ENCODE measurements at places on chromosomes 2 and 18.

GRCh38 chr18:9082711-9083510 lies 19.6 kb upstream of the NDUFV2 start:
- DNase-seq, result peak; percentile 92

DNA sequence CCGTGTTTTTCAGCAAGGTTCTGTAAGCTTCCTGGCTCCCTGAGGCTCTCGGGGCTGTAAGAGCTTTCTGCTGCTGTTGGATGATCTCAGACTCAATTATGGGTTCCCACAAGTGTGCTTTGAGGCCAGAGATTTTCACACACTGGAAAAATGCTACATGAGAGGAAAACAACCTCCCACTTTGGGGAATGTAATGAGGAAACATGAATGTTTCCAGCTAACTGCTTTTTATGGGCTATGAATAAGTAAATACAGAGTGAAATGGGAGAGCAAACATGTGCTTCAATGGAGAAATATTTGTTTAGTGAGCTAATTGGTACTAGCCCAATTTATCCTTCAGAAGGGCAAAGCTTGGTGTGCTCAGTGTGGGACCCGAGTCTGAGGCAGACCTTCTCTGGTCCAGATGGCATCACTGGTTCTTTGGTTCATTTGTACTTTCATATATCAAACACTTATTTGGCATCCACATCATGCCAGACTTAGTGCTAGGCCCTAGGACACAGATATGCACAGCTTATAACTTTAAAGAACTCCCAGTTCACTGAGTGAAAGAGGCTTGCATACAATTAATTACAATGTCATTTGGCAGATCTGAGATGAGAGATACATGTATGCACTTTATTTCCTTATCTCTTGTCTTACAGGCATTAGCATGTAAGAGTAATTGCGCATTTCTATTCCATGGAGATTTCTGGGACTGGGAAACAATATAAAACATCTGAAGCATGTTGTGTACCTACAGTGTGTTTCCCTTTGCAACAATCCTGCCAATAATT lies 248.8 kb downstream of the RDH14 start:
- no peak for DNase-seq

GRCh38 chr2:201132518-201132917 lies 16.6 kb downstream of the CFLAR start:
- DNase-seq, result peak; percentile 77

DNA sequence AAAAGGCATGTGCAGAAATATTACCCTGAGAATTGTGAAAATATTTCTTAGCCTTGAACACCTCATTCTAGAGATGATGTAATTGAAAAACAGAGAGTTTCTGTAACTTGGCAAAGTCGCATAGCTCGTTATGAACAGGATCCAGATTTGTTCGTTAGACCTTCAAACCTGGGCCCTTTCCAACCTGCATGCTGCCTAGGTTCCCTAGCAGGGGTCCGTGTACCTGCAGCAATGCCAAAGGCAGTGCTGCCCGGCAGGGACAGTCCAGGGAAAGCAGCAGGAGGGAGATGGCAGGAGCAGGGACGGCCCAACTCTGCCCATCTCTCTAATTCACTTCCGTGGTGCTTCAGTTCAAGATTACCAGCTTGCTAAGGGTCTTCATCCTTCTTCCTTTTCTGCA lies 12.0 kb downstream of the PIEZO2 start:
- no peak for DNase-seq

GRCh38 chr2:45729753-45730512 lies 78.5 kb downstream of the PRKCE start:
- DNase-seq, result no peak

GRCh38 chr18:23196119-23197007 lies 61.1 kb downstream of the CABLES1 start:
- no peak for DNase-seq

GRCh38 chr2:24491542-24492420 lies 727 bp downstream of the NCOA1 start:
- peak; percentile 46 for DNase-seq

GRCh38 chr2:29367986-29368658 lies 252.9 kb downstream of the CLIP4 start:
- DNase-seq, result no peak

GRCh38 chr18:42950732-42951131 lies 164.8 kb downstream of the RIT2 start:
- no peak for DNase-seq

DNA sequence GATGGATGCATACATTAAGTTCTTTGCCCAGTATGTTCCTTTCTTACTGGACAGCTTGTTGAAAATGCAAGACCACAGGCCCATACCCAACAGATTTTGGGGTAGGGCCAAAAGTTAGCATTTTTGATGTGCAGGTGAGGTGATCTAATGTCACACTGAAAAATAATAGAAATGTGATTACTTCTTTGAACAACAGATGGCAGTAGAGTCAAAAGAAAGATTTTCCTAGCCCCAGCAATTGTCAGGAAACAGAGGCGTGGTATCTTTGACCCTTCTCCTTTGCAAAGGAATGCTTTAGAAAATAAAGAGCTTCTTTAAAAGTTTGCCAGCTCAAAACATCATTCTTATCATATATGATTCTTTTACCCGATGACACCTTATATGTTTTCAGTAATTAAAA lies 343.6 kb upstream of the SYT4 start:
- peak; percentile 15 for DNase-seq

DNA sequence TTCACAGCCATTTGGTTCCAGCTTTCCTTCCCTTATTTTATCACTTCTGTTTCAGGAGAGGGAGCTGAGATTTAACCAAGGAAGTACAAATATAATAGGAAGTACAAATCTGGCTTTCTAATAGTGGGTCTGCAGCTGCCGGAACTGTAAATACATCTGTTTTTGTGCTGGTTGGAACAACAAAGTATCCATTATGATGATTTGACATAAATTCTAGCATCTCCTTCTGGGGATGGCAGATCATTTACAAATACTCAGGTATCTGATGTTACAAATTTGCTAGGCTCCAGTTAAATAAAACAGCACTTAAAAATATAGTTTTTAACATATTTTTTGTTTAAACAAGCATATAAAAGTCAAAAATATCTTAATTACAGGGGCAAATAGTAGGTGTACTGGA lies 131.3 kb upstream of the SMIM21 start:
- DNase-seq, result no peak

DNA sequence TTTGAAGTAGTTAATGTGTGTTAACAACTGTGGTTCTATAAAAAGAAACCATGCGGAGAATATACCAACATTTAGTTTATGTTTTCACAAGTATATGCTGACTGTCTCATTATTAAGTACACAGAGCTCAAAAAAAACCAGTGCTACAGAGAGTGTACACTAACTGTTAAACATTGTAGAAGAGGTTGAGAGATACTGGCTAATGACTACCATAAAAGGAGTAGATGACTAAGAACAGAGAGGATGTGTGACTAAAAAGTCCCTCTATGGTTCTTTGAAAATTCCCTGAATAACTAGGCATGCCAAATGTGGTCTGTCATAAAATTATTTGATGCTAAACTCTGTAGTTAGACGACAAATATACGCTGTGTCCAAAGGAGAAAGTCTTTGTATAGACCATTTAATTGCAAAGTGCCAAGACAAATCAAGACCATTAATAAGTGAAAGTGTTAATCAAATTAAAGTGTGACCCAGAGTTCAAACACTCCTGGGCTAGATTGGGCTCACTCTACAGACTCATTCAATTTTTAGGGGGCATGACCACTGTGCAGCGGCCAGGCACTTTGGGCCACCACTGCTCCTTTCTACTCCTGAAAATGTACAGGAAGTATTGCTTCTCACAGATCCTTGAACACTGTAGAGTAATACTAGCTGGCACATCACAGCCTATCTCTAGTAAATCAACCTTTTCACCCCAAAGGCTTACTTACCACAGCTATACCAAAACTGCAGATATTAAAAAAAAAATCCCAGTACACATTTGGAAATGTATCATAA lies 45.1 kb upstream of the SERTAD2 start:
- peak; percentile 91 for DNase-seq

DNA sequence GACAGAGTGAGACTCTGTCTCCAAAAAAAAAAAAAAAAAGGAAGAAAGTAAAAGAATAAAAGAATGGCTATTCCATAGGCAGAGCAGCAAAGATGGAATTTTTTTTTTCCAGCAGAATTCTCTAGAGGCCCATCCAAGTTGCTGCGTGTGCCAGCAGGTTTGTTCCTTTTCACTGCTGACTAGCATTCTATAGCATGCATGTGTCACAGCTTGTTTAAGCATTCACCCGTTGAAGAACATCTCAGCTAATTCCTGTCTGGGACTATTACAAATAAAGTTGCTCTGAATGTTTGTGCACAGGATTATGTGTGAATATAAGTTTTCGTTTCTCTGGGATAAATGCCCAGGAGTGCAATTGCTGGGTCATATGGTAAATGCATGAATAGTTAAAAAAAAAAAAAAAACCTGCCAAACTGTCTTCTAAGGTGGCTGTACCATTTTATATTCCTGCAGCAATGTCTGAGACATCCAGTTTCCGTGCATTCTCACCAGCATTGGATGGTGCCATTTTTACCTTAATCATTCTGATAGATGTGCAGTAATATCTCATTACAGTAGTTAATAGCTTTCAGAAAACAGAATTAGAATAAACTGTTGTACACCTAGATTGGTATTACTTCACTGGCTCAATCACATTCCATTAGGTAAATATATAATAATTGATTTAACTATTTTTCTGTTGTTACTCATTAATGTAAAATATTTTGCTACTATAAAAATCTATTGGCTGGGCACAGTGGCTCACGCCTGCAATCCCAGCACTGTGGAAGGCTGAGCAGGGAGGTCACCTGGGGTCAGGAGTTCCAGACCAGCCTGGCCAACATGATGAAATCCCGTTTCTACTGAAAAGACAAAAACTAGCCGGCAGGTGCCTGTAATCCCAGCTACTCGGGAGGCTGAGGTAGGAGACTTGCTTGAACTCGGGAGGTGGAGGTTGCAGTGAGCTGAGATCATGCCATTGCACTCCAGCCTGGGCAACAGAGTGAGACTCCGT lies 47.5 kb upstream of the ASAP2 start:
- no peak for DNase-seq

DNA sequence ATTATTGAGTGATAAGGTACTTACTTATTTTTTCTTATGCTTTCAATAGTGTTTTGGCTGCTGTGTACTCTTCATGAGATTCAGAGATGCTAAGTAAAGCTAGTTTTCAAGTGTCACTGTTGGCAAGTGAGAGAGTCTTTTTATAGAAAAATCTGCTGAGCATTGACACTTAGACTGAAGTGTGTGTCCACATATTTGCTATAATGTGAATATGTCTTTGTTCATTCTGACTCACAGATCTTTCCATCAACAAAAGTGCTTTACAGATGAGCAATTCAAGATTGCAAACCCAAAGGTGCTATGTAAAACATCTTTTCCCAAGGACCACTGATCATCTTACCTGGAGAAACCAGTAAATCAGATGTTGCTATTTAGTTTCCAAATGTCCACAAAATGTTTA lies 410.6 kb upstream of the FIGN start:
- DNase-seq, result no peak

DNA sequence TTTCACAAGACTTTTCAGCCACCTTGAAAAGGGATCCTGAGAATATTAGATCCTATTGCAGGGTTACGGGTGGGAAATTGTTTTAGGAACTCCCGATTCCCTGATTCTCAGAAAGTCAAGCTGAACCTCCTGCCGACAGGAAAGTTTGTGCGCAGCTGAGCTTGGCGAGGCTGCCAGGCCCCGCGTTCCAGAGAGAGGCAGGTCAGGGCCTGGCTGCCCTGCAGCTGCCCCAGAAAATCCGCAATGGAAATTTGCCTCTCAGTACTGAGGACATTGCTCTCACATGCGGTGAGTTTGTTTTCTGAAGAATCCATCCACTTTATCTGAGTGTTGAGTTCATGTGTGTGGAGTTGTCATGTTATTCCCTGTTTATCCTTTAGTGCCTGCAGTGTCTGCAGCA lies 144.2 kb downstream of the RTP5 start:
- no peak for DNase-seq

DNA sequence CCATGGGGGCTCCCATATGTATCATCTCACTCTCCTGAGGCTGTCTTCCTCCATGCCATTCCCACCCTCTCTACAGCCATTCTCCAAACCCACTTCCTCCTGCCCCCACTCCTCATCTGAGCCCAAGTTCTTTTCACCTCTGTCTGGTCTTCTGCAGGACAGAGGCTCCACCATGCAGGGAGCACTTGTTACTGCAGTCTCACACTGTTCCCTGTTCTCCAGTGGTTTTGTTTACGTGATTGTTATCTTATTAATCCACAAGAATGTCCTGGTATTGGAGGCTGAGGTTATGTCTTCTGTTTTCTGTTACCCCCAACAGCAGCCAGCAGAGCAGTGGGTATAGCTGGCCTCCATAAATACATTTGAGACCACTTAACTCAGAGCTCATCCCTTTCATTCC lies 51.4 kb downstream of the PAX8 start:
- DNase-seq, result no peak

DNA sequence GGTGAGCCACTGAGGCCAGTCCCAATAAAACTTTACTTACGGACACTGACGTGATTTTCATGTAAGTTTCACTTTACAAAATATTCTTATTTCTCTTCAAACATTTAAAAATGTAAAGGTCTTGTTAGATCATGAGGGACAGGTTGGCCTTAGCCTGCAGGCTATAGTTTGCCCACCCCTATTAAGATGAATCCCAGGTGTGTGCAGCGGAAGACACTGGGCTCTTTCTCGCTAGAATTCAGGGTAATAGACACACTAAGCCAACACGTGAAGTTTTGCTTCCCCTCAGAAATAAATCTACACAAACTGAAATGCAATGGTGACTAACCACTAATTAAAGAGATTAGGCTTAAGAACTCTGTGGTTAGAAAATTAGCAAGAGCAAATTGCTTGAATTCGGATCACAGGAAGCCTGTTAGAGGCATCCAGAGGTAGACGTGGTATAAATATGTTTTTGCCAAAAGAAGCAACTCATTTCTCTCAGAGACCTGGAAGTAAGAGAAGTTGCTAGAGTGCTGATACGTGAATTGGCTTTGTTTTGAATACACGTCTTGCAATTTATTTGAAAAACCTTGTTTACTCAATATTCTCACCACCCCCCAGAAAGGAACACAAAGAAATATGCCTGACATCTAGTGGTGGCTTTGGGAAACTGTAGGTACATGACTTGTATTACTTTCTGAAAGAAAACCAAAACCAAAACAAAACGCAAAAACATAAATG lies 151.6 kb downstream of the DTNB start:
- peak; percentile 81 for DNase-seq

- DNase-seq, result no peak
Observed at GRCh38 chr2:158052761-158053160, 48.9 kb upstream of the UPP2 start.

GRCh38 chr2:19675003-19675629 lies 226.7 kb downstream of the TTC32 start:
- DNase-seq, result no peak

- DNase-seq, result no peak
Observed at GRCh38 chr2:3458396-3459184, 60.7 kb downstream of the ADI1 start.

DNA sequence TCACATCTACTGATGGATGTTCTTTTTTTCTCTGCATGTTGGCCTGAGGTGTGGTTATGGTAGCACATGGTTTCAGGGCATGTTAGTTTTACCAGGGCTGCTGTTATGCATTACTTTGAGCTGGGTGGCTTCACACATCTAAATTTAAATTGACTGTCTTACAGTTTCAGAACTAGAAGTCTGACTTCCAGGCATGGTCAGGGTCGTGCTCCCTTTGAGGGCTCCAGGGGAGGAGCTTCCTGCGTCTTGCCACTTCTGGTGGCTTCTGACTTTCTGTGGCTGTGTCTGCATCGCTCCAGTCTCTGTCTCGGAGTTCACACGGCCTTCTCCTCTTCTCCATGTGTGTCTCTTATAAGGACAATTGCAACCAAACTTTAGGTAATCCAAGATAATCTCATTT lies 143.9 kb downstream of the GALR1 start:
- DNase-seq, result no peak

GRCh38 chr2:28683100-28683706 lies 68.4 kb upstream of the PPP1CB start:
- no peak for DNase-seq

Data from activated CD4-positive, alpha-beta T cell treated with anti-CD3 and anti-CD28 coated beads, Interleukin-2, amount 50 U/mL, for 16 hours (primary cell).